ENCODE measurements at places on chromosomes 6 and 20.

GRCh38 chr20:63567386-63568169 lies 6.5 kb downstream of the HELZ2 start:
- DNase-seq: no peak

GRCh38 chr6:140849456-140849855 lies 1283.3 kb upstream of the GJE1 start:
- DNase-seq: no peak

DNA sequence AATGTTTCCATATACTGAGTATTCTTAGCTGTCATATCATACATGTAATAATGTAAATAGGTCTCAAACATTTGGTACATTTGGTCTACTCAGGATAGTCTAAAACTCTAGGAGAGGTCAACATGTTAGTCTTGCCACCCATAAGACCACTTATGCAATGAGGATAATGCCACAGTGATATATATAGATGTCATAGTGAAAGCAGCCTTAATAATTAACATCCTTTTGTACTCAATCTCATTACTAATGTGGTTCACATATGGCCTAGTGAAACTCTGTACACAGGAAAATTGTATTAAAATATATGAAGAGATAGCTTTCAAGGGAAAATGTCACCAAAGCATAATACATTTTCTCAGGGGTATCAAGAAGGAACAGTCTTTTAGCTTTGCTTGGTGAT lies 577.9 kb downstream of the TFAP2B start:
- no peak for DNase-seq

DNA sequence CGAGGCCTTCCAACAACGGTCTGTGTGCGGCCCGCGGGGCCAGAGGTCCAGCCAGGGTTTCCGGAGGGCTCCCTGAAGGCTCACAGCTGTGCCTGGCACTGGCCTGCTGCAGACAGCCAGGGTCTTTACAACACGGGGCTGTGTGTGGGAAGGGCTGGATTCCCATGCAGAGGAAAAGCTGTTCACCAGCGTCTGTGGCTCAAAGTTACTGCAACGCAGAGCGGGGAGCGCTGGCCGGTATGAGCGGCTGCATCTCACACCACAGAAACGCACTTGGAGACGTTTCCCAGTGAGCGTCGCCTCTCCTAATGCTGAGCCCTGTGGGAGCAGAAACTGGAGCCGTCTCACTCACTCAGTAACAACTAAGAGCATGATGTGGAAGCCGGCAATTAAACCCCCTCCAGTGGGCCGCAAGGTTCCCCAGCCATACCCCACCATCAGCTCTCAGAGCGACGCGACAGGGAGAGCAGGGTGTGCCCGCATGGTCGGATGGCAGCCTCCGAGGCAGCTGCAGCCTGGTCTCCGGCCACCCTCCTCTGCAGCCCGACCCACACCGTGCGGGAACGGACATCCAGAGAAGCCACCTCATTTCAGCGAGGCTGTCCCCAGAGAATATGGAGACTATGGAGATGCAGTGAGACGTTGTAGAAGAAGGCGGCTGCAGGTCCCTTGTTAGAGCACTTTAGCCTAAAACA lies 42.6 kb downstream of the DLL1 start:
- no peak for DNase-seq

DNA sequence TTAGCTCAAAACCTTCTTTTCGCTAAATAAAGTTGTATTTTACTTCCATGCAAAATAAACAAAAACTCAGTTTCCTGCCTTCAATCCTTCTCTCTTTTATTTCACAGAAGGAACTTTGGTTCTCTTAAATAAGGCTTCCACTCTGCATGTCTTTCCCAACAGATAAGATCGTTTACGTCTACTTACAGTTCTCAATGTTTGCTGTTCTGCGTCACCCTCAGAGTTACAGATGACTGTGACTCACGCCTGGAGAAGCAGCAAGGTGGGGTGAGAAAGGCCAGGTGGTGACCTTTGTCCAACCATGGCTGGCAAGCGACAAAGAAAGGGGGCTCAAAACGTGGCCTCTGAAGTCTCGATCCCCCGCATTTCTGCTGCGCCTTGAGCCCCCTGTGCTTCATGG lies 51.4 kb upstream of the RPS6KA2 start:
- DNase-seq: no peak

DNA sequence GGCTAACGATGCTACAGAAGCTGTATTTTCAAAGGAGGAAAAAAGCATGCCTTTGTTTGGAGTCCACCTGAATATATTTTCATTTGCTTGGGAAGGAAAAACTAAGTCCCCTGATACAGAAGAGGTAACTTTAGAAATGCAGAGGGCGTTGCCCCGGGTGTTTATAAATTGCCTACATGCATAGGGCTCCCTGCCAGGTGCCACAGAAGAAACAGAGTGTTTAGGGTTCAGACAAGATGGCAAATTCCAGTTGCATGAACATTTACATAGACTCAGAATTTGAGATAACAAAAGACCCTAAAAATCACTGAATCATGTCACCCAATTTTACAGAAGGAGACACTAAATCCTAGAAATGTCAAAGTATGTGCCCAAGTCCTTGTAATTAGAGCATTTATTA lies 19.9 kb downstream of the RIN2 start:
- no peak for DNase-seq

- DNase-seq: no peak
These were observed 10.8 kb upstream of the LY86 start for GRCh38 chr6:6577735-6578134.

- no peak for DNase-seq
These were observed 34.7 kb upstream of the TBXT start for GRCh38 chr6:166202321-166202733.

All from esophagus squamous epithelium (tissue), 5 donors.